Activated CD4-positive, alpha-beta T cell treated with anti-CD3 and anti-CD28 coated beads, Interleukin-2, amount 10 ng/mL, durations not matched to agents 7 days and 5 days (primary cell): ENCODE measurements at places on chromosomes 2 and 18. TPM values are rescaled to one million over a fixed set of nuclear protein-coding genes. Genes with fewer than 3 reads are reported as not detected.
A peak's percentile ranks its signal among the peaks of the same experiment; 100 is the strongest.

DNA sequence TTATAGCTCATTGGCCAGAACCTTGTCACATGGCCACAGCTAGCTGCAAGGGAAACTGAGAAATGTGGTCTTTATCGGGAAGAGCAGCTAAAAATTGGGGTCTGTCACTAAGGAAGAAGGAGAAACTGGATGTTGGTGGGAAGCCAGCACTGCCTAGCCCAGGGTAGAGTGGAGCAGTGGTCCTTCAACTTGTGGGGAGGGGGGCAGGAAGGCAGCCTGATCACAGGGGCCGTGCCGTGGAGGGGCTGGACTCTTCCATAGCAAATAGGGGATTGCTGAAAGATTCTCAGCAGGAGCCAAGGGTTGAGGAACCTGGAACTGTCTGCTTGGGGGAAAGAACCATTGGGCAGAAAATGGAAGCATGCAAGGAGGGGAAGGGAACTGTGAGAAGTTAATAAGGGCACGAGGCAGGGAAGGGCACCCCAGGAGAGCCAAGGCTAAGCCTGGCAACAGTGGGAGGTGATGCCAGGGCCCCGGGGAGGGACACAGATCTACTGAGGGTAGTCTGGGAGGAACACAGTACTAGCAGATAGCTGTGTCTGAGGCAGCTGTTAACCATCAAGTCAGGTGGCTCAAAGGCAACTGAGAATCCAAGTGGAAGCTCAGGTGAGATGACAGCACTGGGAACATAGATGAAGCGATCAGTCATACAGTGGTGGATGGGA, 5.9 kb upstream of the NEURL3 start:
- no peak for DNase-seq

DNA sequence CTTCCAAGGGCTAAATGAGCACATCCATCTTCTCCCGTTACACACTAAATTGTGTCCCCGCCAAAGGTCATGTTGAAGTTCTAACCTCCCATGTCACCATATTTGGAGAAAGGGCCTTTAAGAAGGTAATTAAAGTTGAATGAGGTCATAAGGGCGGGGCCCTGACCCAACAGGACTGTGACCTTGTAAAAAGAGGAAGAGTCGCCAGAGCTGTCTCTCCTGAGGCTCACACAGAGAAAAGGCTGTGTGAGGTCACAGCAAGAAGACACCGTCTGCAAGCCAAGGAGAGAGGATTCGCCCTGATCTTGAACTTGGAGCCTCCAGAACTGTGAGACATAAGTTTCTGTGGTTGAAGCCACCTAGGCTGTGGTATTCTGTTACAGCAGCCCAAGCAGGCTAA, 24.1 kb downstream of the TRABD2A start:
- DNase-seq, result peak; percentile 59

DNA sequence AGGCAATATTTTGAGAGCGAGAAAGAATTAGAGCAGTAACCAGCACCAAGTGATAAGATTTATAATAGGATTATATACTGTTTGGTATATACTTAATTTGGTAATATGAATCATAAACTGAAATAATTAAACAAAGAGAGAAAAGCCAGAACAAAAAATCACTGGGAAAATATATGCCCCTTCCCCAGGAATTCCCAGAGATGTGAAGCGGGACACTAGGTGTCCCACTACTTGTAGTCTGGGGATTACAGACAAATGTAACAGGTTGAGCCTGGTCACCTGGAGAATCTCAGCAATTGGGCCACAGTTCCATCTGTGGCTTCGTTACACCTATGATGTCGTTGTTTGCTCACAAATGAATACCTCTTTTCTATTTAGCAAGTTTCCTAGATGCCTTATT, 256.1 kb upstream of the CHAC2 start:
- no peak for DNase-seq

DNA sequence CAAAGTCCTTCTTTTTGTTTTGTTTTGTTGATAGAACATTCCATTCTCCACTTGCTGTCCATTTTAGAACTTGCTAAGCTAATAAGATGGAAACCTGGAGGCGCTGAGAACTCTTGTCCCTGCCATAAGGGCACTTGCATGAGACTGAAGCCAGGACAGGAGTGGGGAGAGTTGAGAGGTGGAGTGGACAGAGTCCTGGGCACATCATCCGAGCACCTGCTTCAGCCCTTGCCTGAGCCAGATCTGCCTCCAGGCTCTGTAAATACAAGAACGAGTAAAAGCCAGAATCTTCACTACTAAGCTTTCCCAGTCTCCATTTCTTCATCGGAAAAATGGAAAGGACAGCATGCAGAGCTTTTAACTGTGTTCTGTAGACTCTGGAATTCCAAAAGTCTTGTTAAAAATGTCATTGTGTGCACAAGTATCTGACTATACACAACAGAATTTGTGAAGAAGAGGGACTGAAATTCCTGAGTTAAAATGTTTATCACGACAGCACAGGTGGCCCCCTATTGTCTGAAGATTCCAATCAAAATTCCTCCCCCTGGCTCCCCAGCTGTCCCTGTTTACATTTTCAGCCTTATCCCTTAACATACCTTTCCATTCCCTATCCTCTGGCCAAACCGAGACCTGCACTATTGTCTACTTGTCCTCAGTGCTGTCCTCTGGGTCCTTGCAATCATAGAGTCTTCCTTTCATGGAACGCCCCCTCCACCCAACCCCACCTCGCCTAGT, 498.2 kb upstream of the TNP1 start:
- DNase-seq, result no peak

DNA sequence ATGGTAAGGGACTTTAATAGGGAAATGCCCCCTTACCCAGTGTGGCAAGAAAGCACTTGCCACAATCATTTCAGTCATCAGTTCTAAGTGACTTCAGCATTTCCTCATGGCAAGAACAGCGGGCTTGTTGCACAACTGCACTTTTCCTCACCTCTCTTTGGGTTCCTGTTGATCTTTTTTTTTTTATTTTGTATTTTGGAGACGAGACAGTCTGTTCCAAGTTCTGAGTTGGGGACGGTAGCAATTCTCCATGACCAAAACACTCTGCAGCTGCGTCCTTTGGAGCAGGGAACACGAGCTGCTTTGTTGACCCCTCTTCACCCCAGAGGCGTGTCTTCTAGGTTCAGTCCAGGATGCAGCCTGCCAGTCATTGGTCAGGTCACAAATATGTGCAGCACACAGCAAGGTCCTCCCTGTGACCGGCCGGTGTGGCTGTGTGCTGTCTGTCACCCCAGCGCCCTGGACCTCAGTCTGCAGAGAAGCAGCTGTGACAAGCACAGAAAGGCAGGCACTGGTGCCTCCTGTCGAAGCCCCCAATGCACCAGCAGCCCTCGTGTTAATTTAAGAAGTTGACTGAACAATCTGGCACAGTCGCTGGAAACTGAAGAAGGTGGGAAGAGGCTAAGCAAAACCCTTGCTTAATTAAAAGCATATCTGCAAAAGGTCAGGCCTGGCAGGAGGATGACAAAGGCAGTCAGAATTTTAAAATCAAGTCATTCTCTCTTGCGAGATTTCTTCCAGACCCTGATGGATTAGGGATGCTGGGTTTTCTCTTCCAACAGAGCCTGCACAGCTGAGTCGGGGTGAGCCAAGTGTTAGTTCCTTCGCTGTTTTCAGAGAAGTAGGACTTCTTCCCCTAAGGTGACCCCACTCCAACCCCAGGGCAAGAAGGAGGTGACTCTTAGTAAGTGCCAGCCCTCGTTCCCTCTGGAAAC, 96.7 kb upstream of the COPS8 start:
- DNase-seq, result no peak

GRCh38 chr2:166180951-166181812, 53.4 kb upstream of the SCN1A start:
- DNase-seq, result peak; percentile 29

DNA sequence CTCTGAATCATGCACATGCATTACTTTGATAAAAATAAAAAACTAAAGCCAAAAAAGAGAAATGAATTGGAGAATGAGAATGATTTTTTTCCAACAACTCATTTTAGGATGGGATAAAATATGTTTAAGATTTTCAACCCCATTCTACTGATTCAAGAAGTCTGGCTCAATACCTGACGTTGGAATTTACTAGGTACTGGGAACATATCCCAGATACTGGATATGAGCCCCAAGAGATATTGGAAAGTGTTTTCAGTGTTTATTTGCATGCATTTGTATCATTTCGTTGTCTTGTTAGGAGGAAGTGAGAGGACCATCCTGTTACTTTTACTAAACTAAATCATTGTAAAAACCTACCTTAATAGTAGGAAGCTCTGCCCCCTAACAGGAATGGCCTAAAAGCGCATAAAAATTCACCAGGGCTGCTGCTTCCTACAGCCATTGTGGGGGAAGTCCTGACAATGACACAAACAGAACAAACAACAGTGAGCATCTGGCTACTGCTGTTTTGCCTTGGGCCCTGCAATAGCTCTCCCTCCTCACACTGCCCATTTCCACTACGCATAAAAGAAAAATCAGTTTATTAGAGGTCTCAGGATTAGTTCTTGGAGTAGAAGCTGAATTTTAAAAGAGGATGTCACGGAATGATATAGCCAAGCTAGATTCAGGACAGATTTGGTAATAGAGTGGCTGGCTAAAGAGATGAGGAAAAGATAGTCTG, 35.2 kb downstream of the ANKAR start:
- DNase-seq, result no peak

DNA sequence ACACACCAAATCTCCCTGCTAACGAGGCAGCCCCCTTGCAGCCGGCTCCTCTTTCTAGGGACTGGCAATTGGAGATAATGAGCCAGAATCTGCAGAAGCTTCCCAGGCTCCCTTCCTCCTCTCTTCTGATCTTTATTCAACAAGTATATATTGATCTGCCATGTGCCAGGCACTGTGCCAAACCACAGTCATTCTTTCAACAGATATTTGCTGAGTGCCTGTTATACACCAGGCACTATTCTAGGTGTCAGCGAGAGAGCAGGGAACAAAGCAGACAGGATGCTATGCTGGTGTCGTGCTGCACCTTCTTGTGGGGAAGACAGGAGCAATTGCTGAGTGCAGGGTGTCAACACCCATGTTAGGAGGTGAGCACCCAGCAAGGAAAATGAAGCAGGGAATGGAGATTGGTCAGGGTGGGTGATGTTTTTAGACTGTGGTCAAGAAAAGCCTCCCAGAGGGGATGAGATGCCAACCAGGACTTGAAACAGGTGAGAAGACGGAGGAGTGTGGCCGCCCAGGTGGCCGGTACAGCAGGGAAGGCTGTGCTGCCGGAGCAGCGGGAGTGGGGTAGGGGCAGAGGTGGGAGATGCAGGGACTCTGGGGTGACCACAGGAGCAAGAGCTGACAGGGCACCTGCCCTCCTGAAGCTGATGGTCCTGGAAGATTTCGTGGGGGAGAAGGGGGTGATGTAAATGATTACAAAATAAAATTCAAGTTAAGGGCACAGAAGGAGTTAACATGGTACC, 307.6 kb upstream of the RAB12 start:
- no peak for DNase-seq

The CHN1 gene
- 1.2 TPM for total RNA-seq

The CCDC74A gene
- 3.0 TPM for total RNA-seq

The RAMP1 gene
- total RNA-seq, result 4.9 TPM

The LHCGR gene
- total RNA-seq, result not detected

The VSNL1 gene
- not detected for total RNA-seq

The ALPP gene
- not detected for total RNA-seq
